ENCODE measurements at places on chromosomes 1 and 21. TPM values are rescaled to one million over a fixed set of nuclear protein-coding genes. Genes with fewer than 3 reads are reported as not detected.

Gene CCDC17
- polyA plus RNA-seq: 0.16 TPM

DNA sequence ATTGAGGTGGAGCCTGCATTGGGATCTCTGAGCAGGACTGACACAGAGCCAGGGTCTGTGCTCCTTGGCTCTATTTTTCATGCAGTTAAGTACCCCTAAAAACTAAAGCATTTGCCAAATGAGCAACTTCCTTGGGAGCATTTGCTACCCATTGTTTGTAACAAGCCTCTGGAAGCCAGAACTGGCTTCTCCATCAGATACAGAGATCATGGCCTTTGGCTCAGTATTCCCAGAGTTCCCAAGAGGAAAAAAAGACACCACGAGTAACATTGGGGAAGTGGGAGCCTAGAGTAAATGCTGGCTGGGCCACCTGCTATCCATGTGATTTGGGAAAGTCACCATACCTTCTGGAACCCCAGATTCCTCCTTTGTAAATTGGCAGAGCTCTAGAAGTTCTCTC lies 44.8 kb downstream of the OPTC start:
- DNase-seq: no peak

DNA sequence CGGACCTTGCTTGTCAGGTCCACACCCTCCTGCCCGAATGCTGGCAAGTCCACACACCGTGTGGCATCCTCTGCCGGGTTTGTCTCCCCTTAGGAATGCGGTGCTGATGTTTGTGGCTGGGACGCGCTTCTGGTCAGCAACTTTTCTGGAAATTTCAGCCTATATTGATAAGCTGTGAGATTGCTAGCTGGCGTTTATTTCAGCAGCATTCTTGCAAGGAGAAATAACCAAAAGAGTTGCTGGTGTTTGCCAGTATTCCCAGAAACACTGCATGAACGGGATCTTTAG lies 601 bp downstream of the CEPT1 start:
- no peak for DNase-seq

- DNase-seq: no peak
Observed at GRCh38 chr1:164765557-164765956, 206.6 kb downstream of the PBX1 start.

- no peak for DNase-seq
Observed at GRCh38 chr21:15763359-15763758, 33.6 kb downstream of the USP25 start.

DNA sequence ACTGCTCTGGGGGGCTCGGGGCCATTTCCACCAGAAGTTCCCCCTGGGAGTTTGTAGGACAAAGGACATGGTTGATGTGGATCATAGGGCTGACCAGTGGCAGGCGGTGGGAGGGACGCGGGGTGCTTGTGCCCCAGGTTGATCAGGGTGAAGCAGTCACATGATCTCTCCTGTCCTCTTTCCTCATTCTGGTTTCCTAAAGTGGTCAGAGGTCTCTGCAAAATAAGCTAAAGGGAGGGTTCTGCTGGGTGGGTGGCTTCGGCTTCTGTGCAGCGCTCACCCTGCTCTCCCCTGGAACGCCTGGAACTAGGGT lies 9.2 kb downstream of the PDXK start:
- no peak for DNase-seq
